ENCODE measurements at places on chromosomes 4 and X.

DNA sequence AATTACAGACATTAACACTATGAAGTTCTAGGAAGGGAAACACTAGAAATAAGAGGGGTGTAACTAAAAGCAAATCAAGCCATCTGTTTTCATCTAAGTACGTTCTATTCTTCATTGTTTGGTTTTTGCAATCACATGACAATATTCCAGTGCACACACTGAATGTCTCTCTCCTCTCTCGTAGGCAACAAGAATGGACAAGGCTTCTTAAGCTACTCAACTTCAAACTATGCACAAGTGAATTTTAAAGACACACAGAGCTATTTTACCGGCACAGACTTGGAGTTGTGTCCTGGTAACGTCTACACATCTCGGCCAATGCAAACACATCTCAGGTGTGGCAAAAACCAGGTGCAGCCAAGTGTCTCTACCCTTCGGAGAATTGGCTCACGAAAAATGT lies 173.3 kb downstream of the PRKX start:
- H3K27me3 ChIP-seq, result no peaks in the 10 kb centered on the region
- no peak for DNase-seq
- H3K36me3 ChIP-seq, result no peaks in the 10 kb centered on the region
- H3K4me3 ChIP-seq, result no peak overlapping the region

GRCh38 chrX:50941638-50942037 lies 31.1 kb downstream of the BMP15 start:
- H3K36me3 ChIP-seq, result no peaks in the 10 kb centered on the region
- no peak overlapping the region for H3K4me3 ChIP-seq
- no peak for DNase-seq

- no peaks in the 10 kb centered on the region for H3K27me3 ChIP-seq
- no peaks in the 10 kb centered on the region for H3K36me3 ChIP-seq
- H3K27ac ChIP-seq, result no peak overlapping the region
Observed at GRCh38 chr4:88788895-88789294, 91.3 kb upstream of the NAP1L5 start.

DNA sequence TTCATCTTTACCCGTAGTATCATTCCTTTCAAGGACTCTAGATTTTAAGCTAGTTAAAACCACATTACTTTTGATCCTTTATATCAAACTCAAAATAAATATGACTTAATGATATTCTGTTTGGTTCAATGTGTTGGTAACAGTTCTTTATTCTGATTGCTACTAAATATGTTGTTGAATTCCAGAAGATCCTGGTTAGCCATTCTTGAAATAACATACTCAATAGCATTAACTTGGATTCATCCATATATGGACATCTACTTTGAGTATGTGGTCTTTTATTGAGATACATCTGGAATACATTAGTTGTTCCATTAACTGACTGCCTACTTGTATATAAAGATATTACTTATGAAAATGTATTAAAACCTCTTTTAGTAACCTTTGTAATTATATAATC lies 27.5 kb upstream of the PCDH18 start:
- no peaks in the 10 kb centered on the region for H3K27me3 ChIP-seq
- H3K4me3 ChIP-seq, result no peak overlapping the region
- no peak overlapping the region for H3K27ac ChIP-seq
- H3K4me1 ChIP-seq, result peaks cover 6% of the 10 kb centered on the region
- H3K36me3 ChIP-seq, result no peaks in the 10 kb centered on the region

DNA sequence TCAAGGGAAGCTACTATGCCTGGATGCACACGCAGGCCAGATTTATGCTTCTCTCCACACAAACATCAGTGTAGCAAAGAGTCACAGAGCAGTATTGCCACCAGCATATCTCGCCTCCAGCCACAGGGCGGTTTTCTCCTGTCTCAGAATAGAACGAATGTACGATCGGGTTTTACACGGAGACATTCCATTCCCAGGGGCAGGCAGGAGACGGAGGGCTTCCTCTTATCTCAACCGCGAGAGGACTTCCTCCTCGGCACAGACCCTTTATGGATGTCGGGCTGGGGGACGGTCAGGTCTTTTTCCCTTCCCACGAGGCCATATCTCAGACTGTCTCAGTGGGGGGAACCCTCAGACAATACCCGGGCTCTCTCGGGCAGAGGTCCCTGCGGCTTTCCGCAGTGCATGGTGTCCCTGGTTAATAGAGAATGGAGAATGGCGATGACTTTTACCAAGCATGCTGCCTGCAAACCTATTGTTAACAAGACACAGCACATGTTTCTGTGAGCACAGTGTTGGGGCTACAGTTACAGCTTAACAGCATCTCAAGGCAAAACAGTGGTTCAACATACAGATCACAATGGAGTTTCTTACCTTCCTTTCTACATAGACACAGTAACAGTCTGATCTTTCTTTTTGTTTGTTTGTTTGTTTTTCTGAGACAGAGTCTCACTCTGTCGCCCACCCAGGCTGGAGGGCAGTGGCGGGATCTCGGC lies 24.1 kb downstream of the CSF2RA start:
- H3K27ac ChIP-seq, result no peak overlapping the region
- no peaks in the 10 kb centered on the region for H3K27me3 ChIP-seq
- H3K4me1 ChIP-seq, result no peaks in the 10 kb centered on the region

DNA sequence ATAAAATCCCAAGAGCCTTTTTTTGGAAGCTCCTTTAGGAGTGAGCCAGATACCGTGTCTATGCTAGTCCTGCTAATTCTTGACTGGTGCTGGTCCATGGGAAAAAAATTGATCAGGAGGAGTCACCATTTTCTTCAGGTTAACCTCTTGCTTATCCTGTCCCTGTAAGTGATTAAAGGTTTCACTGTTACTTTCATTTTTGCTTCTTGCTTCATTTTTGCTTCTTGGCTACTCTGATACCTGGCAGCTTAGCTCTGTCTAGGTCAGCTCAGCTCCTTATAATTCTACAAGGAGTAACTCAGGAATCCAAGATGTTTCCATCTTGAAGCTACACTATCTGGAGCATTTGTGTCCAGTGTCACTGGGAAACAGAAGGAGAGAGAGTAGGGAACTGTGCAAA lies 45.7 kb downstream of the AFM start:
- H3K27ac ChIP-seq, result no peak overlapping the region
- H3K36me3 ChIP-seq, result no peaks in the 10 kb centered on the region
- H3K4me3 ChIP-seq, result no peak overlapping the region

DNA sequence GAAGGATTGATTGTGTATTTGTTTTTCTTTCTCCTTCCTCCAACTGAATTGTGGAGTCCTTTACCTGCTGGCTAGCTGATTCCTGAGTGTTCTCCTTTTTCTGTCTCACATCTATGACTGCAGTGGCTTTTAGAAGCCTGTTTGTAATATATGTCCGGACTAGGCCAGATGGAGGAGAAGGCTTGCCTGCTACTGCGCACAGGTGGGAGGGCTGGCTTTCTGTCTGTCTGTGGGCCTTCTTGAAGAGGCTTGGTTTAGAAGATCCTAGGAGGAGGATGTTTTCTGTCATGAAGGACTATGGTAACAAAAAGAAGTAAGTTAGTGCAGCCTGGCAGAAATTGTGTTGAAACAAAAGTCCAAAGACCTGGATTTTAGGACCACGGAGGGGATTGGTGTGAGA lies 8.5 kb downstream of the PPP1R3F start:
- no peak overlapping the region for H3K27ac ChIP-seq
- H3K4me1 ChIP-seq, result no peaks in the 10 kb centered on the region
- H3K36me3 ChIP-seq, result no peaks in the 10 kb centered on the region
- H3K4me3 ChIP-seq, result no peak overlapping the region
- no peak for DNase-seq

- H3K4me3 ChIP-seq, result no peak overlapping the region
- DNase-seq, result no peak
- H3K27ac ChIP-seq, result no peak overlapping the region
- no peaks in the 10 kb centered on the region for H3K27me3 ChIP-seq
- H3K4me1 ChIP-seq, result no peaks in the 10 kb centered on the region
Observed at GRCh38 chr4:141576585-141577110, 59.7 kb upstream of the IL15 start.

- H3K4me1 ChIP-seq, result peaks cover 15% of the 10 kb centered on the region
- no peak for DNase-seq
- no peak overlapping the region for H3K4me3 ChIP-seq
Observed at GRCh38 chr4:165439344-165439743, 60.5 kb downstream of the CPE start.

DNA sequence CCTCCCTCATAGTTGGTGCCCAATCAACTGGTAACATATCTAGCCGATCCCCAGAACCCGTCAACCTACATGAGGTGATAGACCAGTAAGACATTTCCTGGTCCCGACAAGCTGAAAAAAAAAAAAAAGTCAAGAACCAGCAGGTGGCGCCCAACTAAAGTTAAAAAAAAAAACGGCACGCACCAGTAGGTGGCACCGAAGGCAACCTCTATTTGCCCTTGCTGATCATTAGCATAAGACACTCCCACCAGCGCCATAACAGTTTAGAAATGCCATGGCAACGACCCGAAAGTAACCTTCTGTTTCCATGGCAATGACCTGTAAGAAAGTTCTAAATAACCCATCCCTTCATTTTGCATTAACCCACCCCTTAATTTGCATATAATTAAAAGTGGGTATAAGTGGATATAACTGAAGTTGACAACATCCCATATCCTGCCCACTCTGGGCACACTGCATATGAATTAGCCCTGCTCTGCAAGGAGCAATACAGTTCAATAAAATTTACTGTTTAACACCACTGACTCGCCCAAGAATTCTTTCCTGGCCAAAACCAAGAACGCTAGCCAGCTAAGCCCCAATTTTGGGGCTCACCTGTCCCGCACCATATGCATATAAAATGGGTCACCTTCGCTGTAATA lies 83.9 kb upstream of the SPANXB1 start:
- H3K4me3 ChIP-seq, result no peak overlapping the region
- H3K4me1 ChIP-seq, result no peaks in the 10 kb centered on the region
- H3K36me3 ChIP-seq, result no peaks in the 10 kb centered on the region
- no peak overlapping the region for H3K27ac ChIP-seq

DNA sequence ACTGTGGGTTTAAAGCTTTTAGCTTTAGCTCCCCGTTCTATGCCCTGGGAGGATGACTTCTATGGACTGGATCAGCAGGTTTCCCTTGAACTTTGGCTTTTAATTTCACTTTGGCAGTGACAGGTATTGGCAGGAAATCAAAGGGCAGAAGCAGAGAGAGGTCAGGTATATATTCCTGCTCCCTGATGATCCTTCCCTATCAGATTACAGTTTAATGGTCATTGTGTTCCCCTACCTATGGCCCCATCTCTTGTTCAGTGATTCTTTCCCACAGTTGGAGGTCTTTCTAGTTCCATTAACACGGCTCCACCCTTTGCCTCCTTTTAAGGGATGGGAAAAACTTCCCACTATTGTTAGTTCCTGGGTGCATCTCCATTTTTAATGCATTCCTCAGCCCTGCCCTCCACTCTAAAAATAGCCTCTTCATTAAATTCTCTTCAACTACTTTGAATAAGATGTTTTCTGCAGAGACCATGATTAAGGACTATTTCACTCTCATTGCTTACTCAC lies 107.8 kb upstream of the TMEM47 start:
- H3K27ac ChIP-seq, result no peak overlapping the region
- no peaks in the 10 kb centered on the region for H3K27me3 ChIP-seq
- no peak overlapping the region for H3K4me3 ChIP-seq
- H3K4me1 ChIP-seq, result no peaks in the 10 kb centered on the region
- no peaks in the 10 kb centered on the region for H3K36me3 ChIP-seq
- DNase-seq, result peak; percentile 31

GRCh38 chr4:48756689-48757220 lies 23.3 kb downstream of the FRYL start:
- peak; percentile 26 for DNase-seq
- no peak overlapping the region for H3K27ac ChIP-seq
- no peaks in the 10 kb centered on the region for H3K36me3 ChIP-seq
- no peaks in the 10 kb centered on the region for H3K4me1 ChIP-seq
- H3K4me3 ChIP-seq, result no peak overlapping the region

- H3K27me3 ChIP-seq, result no peaks in the 10 kb centered on the region
- H3K4me3 ChIP-seq, result no peak overlapping the region
- no peaks in the 10 kb centered on the region for H3K4me1 ChIP-seq
- DNase-seq, result no peak
- H3K27ac ChIP-seq, result no peak overlapping the region
- H3K36me3 ChIP-seq, result no peaks in the 10 kb centered on the region
Observed at GRCh38 chrX:152642931-152643564, 5.4 kb downstream of the GABRQ start.

GRCh38 chr4:18389115-18389514 lies 367.6 kb upstream of the LCORL start:
- H3K4me3 ChIP-seq, result no peak overlapping the region
- H3K27ac ChIP-seq, result no peak overlapping the region
- no peaks in the 10 kb centered on the region for H3K4me1 ChIP-seq
- no peak for DNase-seq

DNA sequence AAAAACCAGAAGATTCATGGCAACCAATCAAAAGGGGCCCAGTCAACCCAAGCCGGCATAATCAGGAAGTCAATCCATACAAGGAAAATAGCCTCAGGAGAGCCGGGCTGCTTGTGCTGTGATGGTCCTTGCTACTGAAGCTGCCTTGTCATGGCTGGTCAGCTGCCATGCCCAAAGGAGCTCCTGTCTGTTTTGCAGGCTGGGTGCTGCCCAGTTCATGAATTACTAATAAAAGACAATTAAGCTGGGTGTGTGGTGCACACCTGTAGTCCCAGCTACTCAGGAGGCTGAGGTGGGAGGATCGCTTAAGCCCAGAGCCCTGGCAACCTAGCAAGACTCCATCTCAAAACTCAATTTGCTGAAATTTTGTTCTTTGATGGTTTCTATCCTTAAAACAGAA lies 16.0 kb upstream of the CTBP1 start:
- no peaks in the 10 kb centered on the region for H3K4me1 ChIP-seq
- H3K4me3 ChIP-seq, result no peak overlapping the region
- no peak for DNase-seq
- no peaks in the 10 kb centered on the region for H3K36me3 ChIP-seq
- no peak overlapping the region for H3K27ac ChIP-seq
- H3K27me3 ChIP-seq, result no peaks in the 10 kb centered on the region

- no peak overlapping the region for H3K4me3 ChIP-seq
- no peaks in the 10 kb centered on the region for H3K27me3 ChIP-seq
- H3K27ac ChIP-seq, result no peak overlapping the region
Observed at GRCh38 chr4:86841309-86841708, 7.9 kb downstream of the SLC10A6 start.

- no peaks in the 10 kb centered on the region for H3K36me3 ChIP-seq
- H3K27ac ChIP-seq, result no peak overlapping the region
- no peak overlapping the region for H3K4me3 ChIP-seq
- no peaks in the 10 kb centered on the region for H3K27me3 ChIP-seq
- no peaks in the 10 kb centered on the region for H3K4me1 ChIP-seq
Observed at GRCh38 chr4:37568489-37568888, 117.7 kb downstream of the RELL1 start.

- no peak overlapping the region for H3K4me3 ChIP-seq
- no peaks in the 10 kb centered on the region for H3K36me3 ChIP-seq
- no peaks in the 10 kb centered on the region for H3K4me1 ChIP-seq
- no peak overlapping the region for H3K27ac ChIP-seq
- DNase-seq, result no peak
Observed at GRCh38 chr4:78268597-78268996, 211.5 kb downstream of the FRAS1 start.
